CD4-positive, alpha-beta T cell treated with Interleukin-15 for 1 hour (primary cell): ENCODE measurements at places on chromosomes 5 and 9.
A peak's percentile ranks its signal among the peaks of the same experiment; 100 is the strongest.

GRCh38 chr5:82570-82969, 9.4 kb upstream of the PLEKHG4B start:
- DNase-seq = no peak

DNA sequence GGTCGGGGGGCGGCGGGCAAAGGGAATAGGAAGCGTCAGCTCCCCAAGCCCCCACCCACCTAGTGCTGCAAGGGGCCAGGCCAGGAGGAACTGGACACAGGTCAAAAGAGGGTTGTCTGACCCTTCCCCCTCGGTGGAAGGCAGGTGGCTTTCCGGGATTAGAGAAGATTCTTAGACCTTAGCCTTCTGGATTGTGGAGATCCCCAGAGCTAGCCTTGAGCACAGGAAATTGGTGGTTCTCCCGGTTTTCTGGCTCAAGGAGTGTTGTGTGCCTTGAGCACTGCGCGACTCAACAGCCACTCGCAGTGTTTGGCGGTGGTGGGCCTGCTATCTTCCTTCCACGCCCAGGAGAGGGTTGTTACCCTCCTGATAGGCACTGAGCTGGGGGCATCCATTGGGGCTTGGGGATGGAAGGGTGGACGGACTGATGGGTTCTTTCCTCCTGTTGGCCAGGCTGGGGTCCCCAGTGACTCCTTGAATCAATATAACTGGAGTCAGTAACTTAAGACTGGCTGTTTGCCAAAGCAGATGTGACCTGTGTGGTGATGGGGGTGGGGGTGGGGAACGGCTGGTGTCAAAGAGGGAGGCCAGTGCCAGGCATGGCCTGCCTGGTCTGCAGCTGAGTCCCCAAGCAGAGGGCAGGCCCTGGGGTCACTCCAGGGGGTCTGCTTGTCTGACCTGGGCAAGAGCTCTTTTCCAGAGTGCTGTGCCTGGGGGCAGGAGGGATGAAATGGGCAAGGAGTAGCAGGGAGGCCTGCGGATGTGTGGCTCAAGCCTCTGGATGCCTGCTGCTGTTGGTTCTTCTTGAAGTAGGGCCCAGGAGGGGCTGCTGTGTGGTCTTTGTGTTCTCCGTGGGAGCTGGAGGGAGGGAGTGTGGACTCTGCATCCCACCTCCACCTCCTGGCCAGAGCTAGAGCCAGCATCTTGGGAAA, 2.1 kb downstream of the FGF18 start:
- no peak for DNase-seq

DNA sequence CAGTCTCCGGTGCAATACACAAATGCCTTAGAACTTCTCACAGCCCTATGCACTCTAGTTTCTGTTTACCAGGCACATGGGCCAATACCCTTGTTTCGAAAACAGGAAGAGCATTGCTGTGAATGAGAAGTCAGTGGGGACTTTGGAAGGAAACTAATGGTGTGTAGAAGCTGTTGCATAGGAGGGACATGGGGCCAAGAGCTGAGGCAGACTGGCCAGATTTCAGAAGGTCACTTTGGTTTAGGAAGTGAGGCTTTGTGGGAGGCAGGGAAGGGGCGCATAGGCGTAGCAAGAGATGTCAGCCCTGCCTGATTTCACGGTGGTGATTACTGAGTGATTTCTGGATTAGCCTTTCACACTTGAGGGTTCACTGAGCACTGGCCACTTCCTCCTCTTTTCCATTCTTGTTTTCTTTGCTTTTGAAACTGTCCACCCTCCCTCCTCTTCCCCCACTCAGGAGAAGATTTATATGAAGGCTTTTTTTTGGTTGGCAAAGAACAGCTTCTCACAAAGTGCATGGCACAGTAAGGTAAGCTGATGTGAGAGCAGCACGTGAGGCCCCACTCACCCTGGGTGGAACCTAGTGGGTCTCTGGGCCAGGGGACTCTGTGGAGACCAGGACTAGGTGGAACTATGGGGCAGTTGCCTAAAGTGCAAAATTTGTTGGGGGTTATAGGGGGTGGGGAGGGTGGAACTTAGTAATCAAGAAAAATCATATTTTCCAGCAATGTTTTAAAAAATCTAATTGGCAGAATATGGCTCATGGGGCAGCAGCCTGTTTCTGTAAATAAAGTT, 6.1 kb upstream of the TMEM252 start:
- peak; percentile 45 for DNase-seq

GRCh38 chr5:54162184-54162583, 148.2 kb downstream of the ARL15 start:
- no peak for DNase-seq

DNA sequence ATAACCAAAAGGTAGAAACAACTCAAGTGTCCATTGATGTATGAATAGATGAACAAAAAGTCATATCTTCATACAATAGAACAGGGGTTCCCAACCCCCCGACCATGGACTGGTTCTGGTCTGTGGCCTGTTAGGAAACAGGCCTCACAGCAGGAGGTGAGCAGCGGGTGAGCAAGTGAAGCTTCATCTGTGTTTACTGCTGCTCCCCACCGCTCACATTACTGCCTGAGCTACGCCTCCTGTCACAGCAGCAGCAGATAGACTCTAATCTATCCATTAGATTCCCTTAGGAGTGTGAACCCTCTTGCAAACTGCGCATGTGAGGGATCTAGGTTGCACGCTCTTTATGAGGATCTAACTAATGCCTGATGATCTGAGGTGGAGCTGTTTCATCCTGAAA, 478.0 kb downstream of the BRINP1 start:
- DNase-seq = no peak

DNA sequence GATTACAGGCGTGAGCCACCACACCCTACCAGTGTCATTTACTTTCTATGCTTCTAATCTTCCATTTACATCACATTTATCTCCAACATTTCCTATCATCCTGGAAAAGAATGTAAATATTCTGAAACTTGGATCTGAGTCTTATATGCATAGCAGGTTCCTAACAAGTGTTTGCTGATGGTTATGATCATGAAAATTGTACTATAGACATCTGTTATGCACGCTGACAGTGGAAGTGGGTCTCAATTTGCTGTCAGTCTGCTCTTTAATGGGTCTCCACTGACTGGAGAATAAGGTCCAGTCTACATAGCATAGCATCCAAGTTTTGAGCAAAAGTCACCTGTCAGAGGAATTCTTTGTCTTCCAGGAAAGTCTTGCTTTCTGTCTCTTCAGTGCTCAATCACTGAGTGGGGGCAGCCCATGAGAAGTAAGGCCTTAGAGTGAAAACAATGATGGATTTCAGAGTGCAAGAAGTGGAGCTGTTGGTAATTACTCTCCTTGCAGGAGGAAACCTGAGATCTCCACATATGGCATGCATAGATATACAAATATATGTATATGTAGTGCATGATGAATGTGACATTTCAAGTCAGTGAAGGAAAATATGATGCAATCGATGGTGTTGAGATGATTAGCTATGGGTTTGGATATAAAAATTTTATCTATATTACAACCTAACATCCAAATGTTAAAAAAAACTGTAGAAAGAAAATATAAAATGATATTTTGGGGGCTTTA, 29.2 kb upstream of the MSANTD3 start:
- no peak for DNase-seq

- no peak for DNase-seq
Observed at GRCh38 chr9:86642721-86643120, 288.5 kb upstream of the TUT7 start.

DNA sequence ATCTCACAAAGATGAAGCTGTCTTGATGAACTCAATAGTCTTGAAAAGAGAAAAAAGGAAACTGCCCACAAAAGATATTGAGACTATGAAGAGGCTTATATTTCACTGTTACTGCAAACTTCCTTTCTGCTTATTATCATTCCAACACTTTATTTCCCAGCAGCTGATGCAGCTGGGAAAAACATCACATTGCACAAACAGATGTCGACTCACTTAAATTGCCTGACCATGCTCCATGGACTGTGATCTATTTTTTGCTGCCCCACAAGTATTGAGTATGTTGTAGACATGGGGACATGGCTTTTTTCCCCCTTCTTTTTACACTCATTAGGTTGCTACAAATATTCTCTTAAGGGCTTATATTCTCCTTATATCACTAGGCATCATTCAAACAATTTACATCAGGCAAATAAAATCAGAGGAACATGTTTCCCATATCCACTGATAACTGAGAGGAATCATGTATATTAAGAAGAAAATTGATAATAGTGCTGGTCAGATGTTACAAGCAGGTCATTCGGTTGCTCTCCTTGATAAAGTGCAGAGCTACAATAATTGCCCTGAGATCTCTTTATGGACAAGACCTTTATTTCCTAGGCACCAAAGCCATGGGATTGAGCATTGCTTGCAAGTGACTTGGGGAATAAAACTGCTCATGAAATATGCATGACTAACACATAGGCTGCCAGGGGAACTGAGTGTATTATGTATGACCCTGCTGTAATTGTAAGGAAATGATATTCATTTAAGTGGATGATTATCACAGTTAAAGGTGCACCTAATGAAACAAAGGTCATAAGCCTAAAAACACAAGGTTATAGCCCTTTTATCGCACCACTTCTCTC, 509.9 kb downstream of the ZNF608 start:
- no peak for DNase-seq

- DNase-seq = no peak
Observed at GRCh38 chr9:74960561-74960960, 7.8 kb upstream of the C9orf40 start.

DNA sequence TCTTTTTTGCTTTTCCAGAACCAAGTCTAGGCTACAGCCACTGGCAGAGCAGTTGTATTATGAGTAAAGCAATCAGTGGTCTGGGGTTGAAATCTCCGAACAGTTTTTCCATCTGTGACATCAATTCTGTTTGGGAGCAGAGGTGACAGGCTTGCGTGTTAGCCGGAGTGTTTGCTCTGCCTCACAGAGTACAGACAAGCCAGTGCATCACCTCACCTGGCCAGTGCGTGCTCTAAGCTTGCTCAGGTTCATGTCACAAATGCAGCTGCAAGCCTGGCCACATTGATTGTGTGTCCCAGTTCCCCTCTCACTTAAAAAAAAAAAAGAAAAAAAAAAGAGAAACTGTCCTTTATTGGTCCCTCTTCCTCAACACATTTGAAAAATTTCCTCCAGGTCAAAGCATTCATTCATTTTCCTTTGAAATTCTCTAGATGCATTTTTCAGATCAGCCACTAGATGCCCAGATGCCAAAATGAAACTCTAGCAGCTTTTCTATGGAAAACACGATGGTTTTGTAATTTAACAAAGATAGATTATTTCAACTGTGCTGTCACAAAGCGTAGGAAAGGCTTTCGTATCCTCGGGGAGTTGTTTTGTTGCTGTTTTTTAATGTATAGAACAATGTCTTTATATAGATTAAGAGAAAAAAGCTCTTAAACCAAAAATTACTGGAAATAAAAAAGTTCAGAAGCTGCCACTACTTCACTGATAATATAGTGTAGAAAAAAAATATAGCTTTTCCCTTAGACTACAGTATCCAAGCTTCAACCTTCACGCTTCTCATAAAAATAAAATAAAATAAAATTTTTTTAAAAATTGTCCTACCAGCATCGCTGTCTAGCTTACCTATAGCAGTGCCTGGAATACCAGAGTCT, 585.5 kb downstream of the TLE1 start:
- no peak for DNase-seq

DNA sequence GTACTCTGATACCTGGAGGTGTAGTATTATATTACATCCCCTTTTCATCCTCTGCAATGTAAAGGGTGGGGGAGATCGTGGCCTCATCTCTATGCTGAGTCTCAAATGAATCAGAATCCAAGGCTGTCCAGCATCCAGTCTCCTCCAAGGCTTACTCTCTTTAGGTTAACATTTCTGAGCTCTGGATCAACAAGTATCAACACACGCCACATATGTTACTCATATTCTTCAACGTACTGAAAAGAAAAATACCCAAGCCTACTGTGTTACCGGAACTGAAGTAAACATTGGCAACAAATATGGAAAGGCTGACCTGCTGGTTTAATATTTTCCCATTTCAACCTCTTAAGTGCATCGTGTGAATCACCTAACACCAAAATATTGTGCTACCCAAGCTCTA, 241.8 kb downstream of the GAS1 start:
- DNase-seq = no peak

- no peak for DNase-seq
Observed at GRCh38 chr9:86575137-86575536, 220.9 kb upstream of the TUT7 start.

GRCh38 chr9:8468045-8468637, 668.6 kb upstream of the DMAC1 start:
- no peak for DNase-seq

- DNase-seq = no peak
Observed at GRCh38 chr9:89687188-89687587, 82.4 kb downstream of the GADD45G start.

- DNase-seq = no peak
Observed at GRCh38 chr5:112004867-112005622, 248.1 kb upstream of the NREP start.

DNA sequence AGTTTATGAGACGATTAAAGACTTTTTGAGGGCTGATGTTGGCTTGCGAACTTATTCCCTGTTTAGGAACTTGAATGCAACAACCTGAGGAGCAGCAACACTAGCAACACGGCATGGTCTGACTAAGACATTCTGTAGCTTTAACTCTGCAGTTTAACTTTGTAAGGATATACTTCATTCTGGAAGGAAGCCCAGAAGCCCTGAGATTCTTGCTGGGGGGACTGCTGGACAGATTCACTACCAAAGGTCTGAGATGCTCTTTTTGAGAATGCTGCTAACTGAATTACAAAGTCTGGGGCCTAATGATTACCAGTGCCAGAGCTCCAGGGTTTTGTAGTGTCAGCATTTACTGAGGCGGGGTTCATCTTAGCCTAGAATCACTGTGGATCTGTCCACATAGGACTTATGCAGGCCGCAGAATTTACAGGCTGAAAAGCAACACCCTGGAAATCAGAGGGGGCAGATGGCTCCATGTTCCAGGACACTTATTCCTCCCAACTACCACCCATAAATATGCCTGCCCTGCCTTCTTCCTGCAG, 537.1 kb upstream of the CDH18 start:
- no peak for DNase-seq

DNA sequence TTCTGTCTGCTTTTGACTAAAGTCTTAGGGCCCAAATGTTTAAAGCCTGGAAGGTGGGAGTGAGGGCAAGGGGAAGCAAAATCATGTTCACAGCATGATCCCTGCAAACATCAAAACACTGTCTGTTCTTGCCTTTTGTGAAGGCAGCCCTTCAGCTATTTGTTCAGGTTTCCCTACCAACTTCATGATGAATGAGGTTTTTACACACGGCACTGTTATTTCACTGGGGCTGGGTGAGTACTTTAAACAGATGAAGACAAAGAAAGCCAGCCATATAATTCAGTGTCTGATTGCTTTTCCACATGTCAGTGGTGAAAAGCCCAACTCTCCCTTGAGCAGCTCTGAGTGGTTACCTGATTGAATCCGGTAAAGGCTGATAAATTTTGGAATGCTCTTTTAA, 224.7 kb upstream of the GRAMD2B start:
- DNase-seq = no peak
